ENCODE measurements at places on chromosomes 16 and 17.

- DNase-seq: no peak
These were observed 13.6 kb downstream of the COX4I1 start for GRCh38 chr16:85812811-85813700.

GRCh38 chr17:64661726-64661975 lies 456 bp downstream of the SMURF2 start:
- DNase-seq: no peak

DNA sequence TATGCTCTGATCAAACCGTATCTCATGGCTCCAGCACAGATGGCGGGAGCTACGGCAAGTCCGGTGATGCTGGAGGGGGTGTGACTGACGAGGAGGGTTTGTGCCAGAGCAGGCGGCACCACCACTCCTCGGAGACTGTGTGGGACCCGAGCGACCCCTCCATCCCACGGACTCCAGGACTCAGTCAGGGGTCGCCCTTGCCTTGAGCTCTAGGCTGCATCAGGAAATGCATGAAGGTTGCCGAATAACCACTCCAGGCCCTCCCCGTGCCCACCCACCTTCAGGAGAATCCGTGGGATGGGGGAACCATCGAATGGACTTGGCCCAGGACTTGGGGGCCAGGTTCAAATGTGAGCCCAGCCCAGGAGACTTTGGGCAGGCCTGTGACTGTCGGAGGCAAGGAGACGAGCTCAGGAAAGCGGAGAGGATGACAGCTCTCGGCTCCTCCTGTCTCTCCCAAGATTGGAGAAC lies 60.2 kb upstream of the ZNF469 start:
- no peak for DNase-seq

GRCh38 chr17:68199837-68200688 lies 47.8 kb upstream of the AMZ2 start:
- no peak for DNase-seq

DNA sequence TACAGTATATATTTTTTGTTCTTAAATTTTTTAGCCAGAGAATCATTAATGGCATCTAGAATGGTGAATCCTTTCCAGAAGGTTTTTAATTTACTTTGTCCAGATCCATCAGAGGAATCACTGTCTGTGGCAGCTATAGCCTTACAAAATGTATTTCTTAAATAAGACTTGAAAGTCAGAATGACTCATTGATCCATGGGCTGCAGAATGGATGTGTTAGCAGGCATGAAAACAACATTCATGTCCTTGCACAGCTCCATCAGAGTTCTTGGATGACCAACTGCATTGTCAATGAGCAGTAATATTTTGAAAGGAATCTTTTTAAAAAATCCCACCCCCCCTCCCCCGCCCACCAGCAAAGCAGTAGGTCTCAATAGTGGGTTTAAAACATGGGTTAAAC lies 51.4 kb downstream of the CACNG1 start:
- DNase-seq: no peak

DNA sequence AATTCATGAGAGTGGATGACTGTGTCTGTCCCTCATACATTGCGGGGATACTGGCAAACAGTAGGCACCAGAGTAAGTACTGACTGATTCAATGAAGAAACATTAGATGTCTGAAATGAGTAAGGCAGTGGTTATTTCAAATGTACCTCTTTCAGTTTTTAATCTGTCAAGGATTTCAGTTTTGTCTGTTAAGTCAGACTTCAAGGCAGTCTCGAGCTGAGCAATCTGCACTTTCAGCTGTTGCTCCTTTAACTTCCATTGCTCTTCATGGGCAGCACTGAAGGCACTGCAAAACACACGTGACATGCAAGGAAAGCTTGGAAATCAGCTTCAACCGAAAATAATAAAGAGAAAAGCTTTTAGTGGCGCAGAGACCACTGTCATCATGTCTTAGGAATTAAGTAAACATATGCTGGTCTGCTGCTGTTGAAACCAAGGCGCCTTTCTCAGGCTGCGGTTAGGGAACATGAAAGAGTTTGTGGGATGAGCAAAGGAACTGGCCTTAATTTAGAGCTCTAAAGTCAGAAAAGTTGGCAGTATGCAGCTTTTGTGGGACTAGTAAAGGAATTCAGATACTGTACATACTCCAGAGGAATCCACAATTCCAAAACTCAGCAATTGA lies 38.8 kb downstream of the RPGRIP1L start:
- no peak for DNase-seq

DNA sequence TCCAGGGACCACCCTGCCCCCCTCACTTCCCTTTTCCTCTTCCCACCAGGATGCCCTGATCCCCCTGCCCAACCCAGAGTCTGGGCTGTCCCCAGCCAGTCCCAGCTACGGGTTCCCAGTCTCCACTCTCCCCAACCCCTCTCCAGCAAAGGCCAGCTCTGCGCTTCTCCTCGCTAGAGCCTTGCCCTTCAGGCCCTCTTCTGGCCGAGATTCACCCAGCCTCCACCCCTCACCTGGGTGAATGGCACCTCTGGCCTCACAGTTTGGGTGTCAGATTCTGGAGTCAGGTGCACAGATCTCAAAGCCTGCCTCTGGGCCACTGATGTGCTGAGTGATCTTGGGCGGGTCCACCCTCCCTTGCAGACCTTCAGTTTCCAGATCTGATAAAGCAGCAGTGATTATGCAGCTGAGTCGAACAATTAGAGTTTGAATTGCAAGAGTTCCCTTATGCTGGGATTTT lies 185.6 kb upstream of the TNRC6C start:
- DNase-seq: no peak

DNA sequence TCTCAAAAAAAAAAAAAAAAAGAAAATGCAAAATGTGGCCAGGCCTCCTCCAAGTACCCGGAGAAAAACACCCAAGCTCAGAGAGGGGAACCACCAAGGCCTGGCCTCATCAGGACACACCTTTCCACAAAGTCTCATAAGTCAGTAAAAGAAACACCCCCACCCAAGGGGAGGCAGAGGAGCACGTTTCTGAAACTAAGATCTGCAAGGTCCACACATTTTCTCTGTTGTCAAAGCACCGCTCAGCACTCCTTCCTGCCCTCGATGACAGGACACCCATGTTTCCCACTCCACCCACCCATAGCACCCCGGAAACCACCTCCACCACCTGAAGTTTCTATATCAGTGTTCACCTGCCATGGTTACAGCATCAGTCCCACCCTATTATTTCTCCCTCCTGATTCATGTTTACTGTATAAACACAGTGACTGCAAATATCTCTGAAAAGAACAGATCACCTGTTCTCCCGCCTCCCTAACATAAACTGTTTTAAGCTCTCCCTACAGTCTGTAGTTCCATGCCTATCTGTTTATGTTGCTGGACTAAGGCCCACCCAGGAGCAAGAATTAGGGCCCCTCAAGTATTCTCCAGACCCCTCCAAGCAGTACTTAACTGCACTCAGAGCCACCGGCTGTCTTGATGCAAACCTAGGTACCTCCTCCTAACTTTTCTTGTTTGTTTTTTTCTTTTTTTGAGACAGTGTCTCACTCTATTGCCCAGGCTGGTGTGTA lies 2.0 kb downstream of the CORO7 start:
- DNase-seq: peak; percentile 61

GRCh38 chr17:77352996-77353395 lies 212.2 kb downstream of the SEC14L1 start:
- no peak for DNase-seq

- DNase-seq: no peak
These were observed at the start of gene SGCA for GRCh38 chr17:50165867-50166517. Gene SGCA (plus strand): TSS chr17:50166005. CDS start chr17:50166041, 36 bp downstream.

- no peak for DNase-seq
These were observed 46.1 kb downstream of the ZNRF1 start for GRCh38 chr16:75044800-75045361.

DNA sequence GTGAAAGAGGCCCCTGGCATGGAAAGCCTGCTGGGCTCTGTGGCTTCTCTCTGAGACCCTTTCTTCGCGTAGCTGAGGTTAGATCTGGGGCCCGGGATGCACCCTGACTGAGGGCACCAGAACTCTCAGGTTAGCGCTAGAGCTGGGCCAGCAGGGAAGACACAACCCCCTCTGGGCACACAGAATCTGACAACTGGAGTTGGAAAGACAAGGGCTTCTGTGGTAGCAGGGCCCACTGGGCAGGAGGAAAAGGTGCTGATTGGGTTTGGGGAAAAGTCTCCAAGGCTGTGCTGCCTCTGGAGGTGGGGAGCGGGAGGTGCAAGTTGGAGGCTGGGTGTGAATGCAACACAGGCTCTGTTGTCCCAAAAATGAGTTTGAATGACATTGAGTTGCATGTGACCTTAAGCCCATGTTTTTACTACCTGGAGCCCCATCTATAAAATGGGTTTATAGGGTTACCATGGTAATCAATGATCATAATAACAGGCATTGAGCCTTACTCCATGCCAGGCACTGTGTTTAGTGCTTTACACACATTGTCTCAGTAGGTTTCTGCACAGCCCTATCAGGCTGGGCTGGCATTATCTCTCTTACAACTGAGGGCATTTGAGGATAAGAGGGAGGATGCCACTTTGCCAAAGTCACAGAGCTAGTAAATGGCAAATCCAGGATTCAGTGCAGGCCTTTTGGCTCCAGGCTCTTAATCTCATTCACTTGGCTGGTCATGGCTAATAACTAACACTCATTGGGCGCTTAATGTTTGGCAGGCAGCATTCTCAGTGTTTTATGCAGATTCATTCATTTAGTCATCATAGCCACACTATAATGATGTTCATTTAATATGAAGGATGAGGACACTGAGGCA lies 9.5 kb upstream of the IGFBP4 start:
- no peak for DNase-seq

DNA sequence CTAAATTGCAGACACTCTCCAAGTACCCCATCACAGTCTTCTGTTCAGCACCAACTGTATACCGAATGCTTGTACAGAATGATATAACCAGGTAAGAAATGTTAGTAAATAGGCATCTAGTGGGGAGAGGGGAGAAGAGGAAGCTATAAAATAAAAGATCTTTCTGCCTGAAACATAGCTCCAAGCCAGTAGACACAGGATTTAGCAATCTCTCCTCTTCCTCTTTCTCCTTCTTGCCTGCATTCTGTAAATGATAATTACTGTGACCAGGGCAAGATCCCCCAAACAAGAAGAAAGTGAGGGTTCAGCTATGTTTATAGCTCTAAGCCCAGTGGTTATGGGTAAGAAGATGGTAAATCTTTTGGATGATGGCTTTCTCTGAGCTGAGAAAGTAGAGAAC lies 17.9 kb downstream of the ACSM3 start:
- no peak for DNase-seq

DNA sequence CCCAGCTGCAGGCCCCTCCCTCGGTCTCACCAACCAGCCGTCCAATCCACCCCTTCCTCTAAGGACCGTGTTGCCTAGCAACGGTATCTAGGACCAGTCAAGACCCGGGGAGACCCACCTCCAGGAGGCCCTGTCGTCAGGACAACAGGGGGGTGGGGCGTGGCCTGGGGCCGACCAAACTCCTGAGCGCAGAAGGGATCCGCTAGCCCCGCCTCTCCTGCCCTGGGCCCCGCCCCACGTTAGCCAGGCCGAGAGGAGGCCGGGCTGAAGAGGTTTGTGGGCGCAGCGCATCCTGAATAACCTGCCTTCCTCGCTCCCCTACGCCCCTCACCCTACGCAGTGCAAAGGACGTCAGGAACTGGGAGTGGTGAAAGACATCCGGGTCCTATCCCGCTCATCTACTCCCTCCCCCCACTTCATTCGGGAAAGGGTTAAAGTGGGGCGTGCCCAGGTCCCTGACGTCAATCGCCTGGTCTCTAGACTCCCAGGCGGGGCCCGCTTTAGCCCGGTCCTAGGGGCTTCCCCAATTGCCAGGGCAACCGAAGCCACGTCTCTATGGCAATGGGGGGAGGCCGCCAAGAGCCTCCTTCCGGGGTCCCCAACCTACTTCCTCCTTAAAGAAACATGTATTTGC lies 14.7 kb downstream of the DLG4 start:
- peak; percentile 87 for DNase-seq

DNA sequence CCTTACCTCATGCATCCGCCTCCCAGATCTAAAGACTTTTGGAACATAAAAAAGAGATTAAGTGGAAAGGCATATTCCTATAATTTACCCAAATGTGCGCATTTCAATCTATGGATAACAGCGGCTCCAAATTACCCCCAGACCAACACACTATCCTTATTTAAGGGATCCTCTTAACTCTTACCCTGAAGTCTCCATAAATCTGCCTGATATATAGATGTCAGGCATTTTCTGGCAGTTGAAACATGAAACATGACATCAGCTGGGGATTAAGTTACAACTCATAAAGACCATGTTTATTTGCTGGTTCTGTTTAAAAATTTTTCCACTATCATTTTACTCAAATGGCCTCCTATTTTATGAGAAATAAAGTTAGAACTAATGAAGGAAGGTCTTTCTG lies 478.5 kb upstream of the SALL1 start:
- DNase-seq: no peak

- DNase-seq: no peak
These were observed 22.3 kb upstream of the PLLP start for GRCh38 chr16:57306676-57307341.

- peak; percentile 21 for DNase-seq
These were observed 487 bp downstream of the RANBP10 start for GRCh38 chr16:67805718-67806427.

DNA sequence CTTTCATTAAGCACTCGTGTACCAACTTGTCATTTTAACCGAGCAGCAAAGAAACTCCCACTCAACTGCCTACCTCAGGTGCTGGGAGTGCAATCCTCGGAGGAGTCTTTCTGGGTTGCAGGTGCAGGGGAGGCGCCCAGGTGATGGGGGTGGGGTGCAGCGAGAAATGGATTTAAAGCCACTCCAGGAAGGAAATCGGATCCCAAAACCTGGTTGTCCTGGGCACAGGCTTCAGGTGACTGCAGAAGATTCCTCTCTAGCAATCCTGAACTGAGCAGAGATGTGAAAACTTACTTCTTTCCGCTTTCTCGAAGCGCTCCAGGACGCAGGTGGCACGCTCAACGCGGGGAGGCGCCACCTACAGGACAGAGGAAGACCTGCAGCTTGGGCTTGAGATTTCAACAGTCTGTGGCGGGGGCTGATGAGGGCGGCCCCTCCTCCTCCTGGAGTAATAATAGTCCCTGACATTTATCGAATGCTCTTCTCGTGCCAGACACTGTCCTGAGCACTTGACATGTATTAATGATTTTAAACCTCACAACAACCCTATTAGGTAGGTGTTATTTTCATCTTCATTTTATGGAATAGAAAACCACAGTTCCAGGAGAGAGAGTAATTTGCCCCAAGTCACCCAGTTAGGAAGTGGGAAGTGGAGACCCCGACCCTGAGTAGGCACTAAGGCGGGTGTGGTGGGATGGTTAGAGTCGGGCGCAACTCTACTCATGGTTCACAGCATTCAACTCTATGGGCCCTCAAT lies 27.2 kb upstream of the SKAP1 start:
- DNase-seq: peak; percentile 61

GRCh38 chr16:17417740-17418139 lies 53.0 kb downstream of the XYLT1 start:
- DNase-seq: peak; percentile 21

- DNase-seq: no peak
These were observed 2.6 kb downstream of the FZD2 start for GRCh38 chr17:44559634-44560554.

- DNase-seq: no peak
These were observed 17.0 kb downstream of the ARHGAP17 start for GRCh38 chr16:24998201-24998600.

DNA sequence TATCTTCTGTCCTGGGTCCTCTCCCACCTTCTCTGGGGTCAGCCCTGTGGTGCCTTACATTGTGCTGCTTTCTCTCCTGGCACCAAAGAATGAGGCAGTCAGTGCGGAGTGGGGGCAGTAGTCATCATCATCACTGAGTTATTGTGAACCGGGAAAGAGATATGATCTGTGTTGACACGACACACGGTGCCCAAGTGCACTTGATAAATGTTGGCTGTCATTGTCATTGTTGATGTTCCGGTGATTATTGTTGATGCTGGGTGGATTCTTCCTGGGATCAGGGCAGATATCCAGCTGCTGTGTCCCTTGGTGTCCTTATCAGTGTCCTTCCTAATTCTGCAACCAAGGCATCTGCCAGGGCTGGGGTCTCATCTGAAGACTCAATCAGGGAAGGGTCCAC lies 121.7 kb downstream of the ABCC6 start:
- DNase-seq: no peak

Measured in transverse colon (tissue), 4 donors.